ENCODE measurements at places on chromosomes 2 and 18.

DNA sequence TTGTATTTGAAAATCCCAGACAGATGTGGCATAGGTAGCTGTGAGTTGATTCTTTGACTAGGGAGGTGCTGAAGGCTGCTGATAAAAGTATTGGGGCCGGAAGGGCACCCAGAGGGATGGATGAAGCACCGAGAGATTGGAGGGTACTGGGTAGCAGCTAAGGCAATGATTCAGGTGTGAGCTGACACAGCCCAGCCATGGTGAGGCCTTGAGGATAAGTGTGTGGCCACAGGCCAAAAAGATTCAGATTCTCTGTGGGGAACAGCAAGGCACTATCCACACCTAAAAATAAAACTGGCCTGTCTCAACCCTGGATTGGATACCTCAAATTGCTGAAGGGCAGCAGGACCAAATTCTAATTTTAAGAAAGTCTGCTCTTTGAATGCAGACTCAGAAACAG is 35.2 kb downstream of the RDH14 start:
- DNase-seq, result no peak

- DNase-seq, result no peak
These were observed 952 bp downstream of the ELMOD3 start for GRCh38 chr2:85355521-85355920.

- DNase-seq, result no peak
These were observed 26.1 kb downstream of the DIPK1C start for GRCh38 chr18:74430806-74431571.

DNA sequence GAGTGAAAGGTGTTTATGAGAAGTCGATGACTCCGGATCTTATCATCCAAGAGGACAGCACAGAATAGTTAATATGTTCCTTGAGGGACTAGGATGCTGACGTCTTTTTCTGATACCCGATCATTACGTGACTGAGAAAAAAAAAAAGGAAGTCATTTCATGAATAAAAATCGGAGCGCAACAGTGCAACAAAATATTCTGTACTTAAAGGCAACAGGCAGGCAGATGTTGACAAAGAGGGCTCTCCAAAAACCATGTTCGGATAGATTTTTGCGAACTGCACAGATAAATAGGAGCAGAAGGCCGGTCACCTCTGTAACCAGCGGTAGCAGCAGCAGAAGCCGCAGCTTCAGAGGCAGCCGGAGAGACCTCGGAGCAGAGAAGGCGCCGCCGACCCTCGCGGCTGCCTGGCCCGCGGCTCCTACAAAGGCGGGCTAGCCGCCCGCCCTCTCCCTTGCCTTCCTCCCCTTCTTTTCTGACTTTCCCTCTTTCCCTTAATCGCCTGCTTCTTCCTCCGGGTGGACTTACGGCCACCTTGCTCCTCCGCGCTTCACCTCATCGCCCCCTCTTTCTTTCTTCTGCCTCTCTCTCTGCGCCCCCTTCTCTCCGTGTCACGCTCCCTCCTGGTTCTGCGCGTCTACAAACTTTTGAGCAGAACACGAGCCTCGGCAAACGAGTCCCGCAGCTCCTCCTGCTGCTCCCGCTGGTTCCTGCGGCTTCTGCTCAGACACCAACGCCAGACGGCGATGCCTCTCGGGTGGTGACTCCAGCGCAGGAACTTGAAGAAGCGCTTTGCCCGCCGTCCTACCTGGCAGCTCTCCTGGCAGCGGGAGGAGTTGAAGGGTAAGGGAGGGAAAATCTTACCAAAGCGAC is at the start of gene ADCYAP1:
Gene ADCYAP1, plus strand, starts transcription at position 654 of the 873 bp plus-strand sequence. CDS start 516 bp downstream, outside the sequence.
- DNase-seq, result no peak

DNA sequence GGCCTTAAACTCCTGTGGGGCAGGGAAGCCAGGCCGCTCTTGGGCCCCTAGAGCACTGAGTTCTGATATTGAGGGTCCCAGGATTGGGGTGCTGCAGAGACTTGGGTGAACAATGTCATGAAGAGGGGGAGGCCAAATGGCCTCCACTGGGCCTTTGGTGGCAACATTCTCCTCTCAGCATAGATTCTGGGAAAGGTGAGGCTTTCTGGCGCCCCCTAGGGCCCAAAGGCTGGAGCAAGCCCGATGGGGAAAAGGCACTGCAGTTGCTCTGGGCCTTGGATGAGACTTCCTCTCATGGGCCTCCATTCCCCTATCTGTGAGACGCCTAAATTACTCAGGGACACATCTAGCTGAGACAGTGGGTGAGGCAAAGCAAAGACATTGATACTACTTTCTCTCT is 84.8 kb downstream of the ACAA2 start:
- DNase-seq, result peak; percentile 75

DNA sequence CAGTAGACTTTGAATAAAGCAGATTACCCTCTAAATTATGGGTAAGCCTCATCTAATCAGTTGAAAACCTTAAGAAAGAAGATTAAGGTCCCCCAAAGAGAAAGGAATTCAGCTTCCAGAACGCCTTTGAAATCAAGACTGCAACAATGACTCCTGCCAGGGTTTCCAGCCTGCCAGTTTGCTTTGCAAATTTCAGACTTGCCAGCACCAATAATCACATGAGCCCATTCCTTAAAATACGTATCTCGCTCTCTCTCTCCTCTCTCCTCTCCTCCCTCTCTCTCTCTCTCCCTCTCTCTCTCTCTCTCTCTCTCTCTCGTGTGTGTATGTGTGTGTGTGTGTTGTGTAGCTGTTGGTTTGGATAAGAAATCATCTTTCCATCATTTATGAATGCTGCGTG is 184.2 kb downstream of the PDE1A start:
- no peak for DNase-seq

DNA sequence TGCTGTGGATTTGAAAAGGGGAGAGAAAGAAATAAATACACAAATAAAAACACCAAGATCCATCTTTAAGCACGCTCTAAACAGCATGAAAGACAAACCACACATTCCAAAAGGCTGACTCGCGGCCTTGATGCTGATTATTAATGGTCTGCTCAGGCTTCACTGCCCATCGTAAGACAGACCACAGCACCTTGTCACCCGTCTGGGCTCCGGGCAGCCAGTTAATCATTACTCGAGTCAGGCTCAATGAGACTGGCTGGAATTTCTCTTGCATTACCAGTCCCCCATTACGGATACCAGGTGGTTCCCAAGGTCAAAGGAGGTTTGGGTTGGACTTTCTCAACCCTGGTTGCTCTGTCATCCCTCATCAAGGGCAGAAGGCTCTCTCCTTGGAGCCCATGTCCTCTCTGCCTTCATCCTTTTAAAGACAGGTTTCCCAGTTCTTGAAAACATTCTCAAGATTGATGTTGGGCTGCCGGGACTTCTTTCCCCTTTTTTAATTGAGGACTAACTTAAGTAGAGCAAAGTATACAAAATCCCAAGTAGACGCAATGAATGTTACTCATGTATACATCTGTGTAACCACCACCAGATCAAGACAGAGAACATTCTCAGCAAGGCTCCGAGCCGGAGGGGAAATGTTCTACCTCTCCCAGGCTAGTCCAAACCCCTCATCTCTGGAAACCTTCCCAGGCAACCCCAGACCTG is 8.1 kb downstream of the SMAD7 start:
- DNase-seq, result no peak

- DNase-seq, result no peak
These were observed 256.6 kb upstream of the RASGRP3 start for GRCh38 chr2:33219850-33220275.

DNA sequence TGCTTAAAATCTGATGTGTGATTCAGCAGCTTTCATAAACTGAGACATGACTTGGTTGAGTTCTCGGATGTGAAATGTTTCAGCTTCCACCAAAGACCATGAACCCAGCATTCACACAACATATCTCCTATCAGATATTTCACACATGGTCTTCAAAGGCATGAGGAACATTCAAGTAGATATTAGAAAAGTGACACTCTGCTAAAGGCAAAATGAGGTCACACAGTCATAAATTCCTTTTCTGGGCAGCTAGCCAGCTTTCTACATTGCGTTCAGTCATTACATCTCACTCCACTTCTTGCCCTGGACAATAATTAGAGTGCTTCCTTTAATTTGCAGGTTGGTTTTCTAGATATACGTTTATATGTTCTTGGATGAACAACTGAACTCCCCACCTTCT is 96.7 kb downstream of the GAREM1 start:
- peak; percentile 61 for DNase-seq

GRCh38 chr18:10094655-10095054 is 180.8 kb downstream of the VAPA start:
- DNase-seq, result no peak

GRCh38 chr2:21773168-21773567 is 649.4 kb downstream of the TDRD15 start:
- no peak for DNase-seq

DNA sequence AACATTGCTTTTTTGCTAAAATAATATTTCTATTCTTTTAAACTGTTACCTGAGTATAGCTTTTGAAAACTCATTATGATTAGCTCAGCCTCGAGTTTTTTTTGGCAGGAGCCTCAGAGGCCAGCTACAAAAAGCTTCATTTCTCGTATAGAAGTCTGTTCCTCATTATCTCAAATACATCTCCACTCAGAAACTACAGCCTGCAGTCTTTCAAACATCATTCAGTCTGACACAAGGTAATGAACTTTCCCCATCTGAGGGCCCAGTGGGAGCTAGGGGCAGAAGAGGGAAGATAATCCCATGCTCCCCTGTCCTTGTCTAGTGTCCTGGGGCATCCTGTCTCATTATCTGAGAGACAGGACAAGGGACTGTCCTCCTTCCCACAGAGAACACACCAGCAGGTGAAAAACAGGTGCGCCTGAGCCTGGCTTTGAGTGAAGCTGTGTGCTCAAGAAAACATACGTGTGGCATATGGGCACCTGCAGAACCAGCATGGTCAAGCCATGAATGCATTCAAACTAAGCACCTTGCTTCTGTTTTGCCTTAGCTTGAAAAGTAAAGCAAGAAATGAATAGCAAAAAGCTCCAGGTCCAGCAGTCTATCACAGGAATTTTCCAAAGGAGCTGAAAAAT is 247.5 kb downstream of the MREG start:
- DNase-seq, result no peak

- no peak for DNase-seq
These were observed 221.9 kb downstream of the ZNF407 start for GRCh38 chr18:74819433-74820059.

DNA sequence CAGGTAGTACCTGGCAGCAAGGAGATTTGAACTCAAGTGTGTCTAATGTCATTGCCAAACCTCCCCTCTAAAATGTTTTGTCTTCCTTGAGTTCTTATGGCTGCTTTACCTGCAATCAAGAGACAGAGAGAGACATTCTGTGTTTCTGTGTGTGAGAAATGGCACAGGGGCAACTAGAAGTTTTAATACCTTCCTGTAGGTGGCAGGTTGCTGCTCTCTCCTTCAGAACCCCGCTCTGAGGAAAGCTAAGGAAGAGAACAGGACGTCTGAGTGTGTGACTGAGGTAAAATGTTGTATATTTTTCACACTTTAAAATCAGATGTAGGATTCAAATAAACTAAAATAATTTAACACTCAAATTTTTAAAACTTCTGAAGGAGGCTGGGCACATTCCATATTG is 19.2 kb downstream of the DTNA start:
- peak; percentile 27 for DNase-seq

GRCh38 chr2:16069663-16069932 is 129.2 kb downstream of the MYCN start:
- no peak for DNase-seq

DNA sequence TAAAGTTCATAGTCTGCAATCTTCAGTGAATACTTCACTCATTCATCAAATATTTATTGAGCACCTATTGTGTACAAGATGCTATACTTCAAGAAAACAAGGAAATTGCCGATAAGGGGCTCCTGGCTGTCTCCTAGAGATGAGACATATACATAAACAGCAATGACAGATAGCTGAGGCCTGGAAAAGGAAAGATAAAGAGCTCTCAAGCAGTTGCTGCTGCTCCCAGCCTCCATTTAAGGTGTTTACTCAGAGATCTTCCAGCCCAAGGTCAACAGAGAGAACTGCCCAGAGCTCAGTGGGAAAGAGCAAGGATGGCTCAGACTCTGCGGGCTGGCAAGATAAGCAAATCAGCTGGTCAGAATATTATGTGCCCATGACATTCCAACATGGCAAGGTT is 3.3 kb upstream of the SLC14A2 start:
- no peak for DNase-seq

DNA sequence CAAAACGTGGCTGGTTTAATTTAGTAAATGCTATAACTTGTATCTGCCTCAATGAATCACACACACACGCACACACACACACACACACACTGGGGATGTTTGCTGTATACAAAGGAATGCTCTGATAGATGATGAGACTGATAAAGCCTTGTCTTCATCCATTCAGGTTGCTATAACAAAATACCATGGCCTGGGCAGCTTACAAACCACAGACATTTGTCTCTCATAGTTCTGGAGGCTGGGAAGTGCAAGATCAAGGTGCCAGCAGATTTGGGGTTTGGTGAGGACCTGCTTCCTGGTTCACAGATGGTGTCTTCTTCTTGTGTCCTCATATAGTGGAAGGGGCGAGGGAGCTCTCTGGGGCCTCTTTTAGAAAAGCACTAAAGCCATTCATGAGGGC is 149.5 kb upstream of the HDAC4 start:
- DNase-seq, result no peak

DNA sequence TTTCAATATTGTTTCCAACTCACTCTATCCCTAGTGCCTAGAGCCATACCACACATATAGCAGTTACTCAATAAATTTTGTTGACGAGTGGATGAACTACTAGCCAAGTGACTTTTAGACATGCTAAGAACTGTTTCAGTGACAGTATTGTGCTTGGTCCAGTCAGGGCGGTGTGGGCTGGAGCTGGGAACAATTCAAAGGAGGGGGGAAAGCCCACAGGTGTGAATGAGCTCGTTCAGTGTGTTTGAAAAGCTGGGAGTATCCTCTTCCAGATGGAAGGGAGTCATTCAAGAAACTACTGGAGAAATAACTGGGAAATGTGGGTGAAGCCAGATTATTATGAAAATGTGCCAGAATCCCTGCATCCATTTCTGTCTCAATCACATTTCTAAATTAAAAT is 1.7 kb upstream of the SERPINE2 start:
- DNase-seq, result no peak

GRCh38 chr18:26301681-26302080 is 75.4 kb downstream of the TAF4B start:
- DNase-seq, result no peak

- DNase-seq, result no peak
These were observed 117.7 kb downstream of the B3GNT2 start for GRCh38 chr2:62313449-62314227.

- no peak for DNase-seq
These were observed 48.0 kb upstream of the GPR17 start for GRCh38 chr2:127597984-127598380.

- DNase-seq, result no peak
These were observed 4.5 kb upstream of the GLI2 start for GRCh38 chr2:120731175-120731574.

- DNase-seq, result no peak
These were observed 8.4 kb upstream of the NMI start for GRCh38 chr2:151297882-151298281.

GRCh38 chr18:10094154-10094553 is 180.3 kb downstream of the VAPA start:
- DNase-seq, result no peak

GRCh38 chr2:217864963-217865772 is 137.6 kb downstream of the TNS1 start:
- DNase-seq, result no peak

- DNase-seq, result no peak
These were observed 80.9 kb downstream of the MGAT5 start for GRCh38 chr2:134334542-134335353.
